ENCODE measurements at places on chromosomes 6 and 20.

DNA sequence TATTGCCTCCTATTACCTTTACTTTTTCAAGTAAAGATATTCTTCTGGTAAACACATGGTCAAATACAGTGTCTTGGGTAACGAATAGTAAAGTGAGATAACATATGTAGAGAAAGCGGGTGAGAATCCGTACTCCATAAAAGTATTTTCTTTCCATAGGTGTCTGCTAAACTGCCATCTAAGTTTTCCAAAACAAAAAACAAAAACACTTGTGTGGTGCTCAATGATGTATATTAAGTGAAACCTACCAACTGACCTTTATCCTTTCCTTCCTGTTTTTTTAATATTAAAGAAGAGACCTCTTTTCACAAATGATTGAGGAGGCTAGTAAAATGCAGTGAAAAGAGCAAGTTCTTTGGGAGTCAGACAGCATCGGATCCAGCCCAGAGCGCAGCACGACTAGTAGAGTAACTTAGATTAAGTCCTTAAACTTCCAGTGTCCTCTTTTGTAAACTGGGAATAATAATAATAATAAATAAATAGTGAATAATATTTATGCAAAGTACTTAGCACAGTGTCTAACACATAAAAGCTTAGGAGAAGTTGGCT, 437 bp upstream of the CDKAL1 start:
- DNase-seq: no peak

DNA sequence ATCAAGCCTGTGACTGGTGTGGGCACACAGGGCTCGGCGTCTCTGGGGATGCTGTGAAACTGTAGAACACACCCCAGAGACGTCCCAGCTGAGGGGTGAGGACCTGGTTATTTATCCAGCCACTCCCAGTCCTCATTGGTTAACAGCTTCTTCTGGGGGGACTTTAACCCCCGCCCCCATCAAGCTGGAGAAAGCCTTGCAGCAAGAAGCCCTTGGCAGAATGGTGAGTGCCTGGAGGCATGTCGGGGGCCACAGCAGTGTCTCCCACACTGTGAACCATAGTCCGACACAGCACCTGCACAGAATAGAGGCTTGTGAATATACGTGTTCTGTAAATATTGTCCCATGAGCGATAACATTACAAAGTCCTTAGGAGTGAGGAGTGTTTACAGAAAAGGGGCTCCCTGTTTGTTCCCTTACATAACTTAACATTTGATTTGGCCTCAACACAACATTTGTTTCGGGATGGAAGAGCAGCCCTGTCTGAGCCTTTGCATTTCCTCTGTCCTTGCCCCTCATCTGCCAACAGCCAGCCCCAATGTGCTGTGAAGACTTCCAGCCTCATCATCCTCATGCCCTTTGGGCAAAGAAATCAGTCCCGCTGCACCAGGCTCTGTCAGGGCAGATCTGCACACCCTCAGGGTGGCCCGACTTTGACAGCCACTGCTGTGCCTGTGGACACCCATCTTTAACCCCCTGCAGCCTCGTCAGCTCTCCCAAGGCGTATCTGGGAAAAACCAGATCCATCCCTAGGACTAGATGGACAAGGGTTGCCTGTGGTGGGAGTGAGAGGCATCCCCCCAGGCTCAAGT, 2.2 kb upstream of the RRBP1 start:
- peak; percentile 18 for DNase-seq

GRCh38 chr6:157614026-157614568, 208.9 kb upstream of the SNX9 start:
- DNase-seq: peak; percentile 18

- no peak for DNase-seq
Measured at GRCh38 chr6:168063431-168063830, 15.6 kb downstream of the FRMD1 start.

DNA sequence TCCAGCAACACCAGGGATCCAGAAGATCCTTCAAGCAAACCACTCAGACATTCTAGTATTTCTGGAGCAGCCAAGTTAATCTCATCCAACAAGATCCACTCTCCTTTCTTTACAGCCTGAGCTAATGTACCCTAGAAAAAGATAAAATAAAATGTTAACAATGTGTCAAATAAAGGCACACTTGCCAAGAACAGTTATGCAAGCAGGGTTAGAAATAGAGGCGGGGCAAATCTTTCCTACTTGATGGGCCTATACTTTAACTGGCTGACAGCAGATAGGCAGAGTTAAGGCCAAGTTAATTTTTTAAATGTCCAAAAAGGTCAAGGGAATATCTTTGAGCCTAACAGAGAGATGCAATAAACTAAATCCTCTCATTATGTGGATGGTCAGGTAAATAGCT, 60.8 kb downstream of the MDN1 start:
- peak; percentile 29 for DNase-seq

DNA sequence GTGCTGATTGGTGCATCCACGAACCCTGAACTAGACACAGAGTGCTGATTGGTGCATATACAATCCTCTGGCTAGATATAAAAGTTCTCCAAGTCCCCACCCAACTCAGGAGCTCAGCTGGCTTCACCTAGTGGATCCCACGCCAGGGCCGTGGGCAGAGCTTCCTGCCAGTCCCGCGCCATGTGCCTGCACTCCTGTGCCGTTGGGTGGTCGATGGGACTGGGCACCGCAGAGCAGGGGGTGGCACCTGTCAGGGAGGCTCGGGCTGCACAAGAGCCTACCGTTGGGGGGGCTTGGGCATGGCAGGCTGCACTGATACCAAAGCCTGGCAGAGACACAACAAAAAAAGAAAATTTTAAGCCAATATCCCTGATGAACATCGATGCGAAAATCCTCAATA, 185.4 kb upstream of the ASCC3 start:
- no peak for DNase-seq
